ENCODE measurements at places on chromosomes 4 and X.

- no peak for DNase-seq
Measured at GRCh38 chr4:142473960-142474338, 372.2 kb downstream of the INPP4B start.

DNA sequence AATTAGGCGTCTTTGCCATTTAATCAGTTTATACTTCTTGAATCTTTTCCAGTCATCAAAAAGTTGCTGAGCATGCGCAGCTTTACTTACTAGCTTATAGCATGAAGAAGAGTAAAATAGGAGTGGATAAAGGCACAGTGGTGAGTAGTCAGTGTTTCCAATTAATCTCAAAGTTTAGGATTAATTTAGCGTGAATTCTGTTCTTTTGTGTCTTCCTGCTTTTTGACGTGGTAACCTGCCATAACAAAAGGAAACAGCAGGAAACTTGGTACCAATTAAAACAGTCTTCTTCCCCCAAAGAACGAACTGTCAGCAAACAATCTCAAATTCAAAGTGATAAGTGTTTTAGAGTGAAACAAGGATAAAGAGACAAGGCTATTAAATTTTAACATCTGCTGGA, 61.9 kb downstream of the TET2 start:
- DNase-seq, result no peak

- DNase-seq, result no peak
Measured at GRCh38 chr4:168162604-168163003, 70.3 kb downstream of the ANXA10 start.

DNA sequence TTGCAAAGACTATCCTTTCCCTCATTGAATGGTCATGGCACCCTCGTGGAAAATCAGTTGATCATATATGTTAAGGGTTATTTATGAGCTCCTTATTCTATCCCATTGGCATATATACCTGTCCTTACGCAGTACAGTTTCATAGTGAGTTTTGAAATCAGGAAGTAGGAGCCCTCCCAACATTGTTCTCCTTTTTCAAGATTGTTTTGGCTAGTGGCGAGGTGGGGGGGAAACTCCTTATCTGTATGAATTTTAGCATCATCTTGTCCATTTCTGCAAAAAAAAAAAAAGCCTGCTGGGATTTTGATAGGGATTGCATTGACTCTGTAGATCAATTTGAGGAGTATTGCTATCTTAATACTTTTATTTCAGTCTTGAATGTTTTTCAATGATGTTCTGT, 2.5 kb upstream of the USP9X start:
- no peak for DNase-seq

DNA sequence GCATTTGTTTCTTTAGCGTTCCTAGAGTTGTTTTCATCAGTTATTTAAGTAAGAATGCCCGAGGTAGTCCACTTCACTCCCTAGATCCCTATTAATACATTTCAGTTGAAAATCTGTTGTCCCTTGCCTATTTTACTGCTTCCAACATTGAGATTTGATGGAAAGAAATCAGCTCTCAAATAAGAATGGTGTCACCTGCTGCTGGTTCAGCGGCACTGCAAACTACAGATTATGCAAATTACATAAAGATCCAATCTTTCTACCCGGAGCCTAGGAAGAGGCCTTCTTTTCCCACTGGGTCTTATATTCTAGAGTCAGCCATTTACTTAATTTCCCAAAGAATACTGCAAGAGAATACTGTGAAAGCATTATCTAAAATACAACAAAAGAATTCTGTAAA, 597.6 kb upstream of the MAGEB2 start:
- no peak for DNase-seq

GRCh38 chr4:156773648-156774357, 197.8 kb downstream of the PDGFC start:
- no peak for DNase-seq

- DNase-seq, result no peak
Measured at GRCh38 chr4:152454398-152455011, 81.4 kb downstream of the FBXW7 start.

DNA sequence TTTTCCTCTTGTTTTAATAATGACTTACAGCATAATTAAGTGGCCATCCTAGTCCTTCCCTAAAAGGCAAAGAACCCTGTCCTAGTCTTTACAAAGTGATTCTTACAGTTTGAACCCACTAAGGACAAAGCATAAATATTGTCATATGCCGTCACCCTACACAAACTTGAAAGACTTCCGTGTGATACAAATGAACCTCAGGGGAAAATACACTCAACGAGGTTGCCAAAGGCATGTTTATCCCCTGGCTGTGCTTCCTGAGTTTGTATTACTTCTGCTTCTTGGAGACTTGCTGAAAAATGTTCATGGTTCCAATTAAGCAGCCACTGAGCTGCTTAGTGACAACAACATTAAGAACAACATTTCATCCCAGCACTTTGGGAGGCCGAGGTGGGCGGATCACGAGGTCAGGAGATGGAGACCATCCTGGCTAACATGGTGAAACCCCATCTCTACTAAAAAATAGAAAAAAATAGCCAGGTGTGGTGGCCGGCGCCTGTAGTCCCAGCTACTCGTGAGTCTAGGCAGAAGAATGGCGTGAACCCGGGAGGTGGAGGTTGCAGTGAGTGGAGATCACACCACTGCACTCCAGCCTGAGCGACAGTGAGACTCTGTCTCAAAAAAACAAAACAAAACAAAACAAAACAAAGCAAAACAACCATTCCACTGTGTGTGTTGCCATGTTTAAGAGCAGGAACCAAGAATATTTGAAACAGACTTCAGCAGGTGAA, 16.2 kb downstream of the RASSF6 start:
- DNase-seq, result no peak

DNA sequence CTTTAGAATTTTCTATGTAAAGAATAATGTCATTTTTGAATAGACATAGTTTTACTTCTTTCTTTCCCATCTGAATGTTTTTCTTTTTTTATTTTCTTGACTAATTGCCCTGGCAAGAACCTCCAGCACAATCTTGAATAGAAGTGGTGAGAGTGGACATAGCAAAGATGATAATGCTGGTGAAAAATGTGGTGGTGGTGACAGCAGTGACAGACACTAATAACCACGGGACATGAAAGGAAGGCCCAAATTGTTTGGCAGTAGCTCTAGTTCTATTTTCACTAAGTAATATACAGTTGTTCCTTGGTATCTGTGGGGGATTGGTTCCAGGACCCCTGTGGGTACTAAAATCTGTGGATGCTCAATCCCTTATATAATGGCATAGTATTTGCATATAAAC, 29.6 kb downstream of the C4orf54 start:
- DNase-seq, result no peak

DNA sequence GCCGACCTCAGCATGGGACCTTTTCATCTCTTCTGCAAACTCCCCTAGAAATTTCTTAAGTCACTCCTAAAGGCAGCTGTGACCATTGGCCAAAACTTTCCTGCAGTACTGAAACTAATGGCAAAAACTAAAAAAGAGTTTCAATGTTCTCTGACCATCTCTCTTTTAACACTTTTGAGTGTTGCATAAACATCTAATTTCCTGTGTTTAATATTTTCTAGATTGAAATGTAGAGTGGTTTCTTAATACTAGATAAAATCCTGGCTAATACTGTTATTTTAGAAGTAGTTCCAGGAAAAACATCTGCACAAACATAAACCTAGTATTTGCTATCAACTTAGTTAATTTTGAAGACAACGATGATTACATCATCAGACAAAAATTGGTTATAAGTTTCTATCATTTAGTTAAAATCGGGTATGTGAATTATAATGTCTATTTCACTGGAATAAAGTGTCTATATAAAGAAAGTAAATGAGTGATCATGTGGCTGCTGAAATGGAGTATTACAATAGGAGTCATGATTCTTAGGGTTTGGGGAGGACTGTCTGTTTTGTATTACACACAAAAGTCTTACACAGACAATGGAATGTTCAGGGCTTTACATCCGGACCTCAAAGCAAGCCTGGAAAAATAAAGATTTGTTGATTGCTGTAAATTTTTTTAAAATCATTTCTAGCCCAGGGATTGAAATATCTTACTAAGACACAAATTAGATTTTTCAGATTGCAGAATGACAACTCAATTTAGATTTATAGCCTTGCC, 1323.4 kb downstream of the C4orf33 start:
- DNase-seq, result no peak

GRCh38 chr4:157819693-157820464, 352.9 kb downstream of the GASK1B start:
- no peak for DNase-seq

GRCh38 chr4:55554453-55555030, 7.8 kb upstream of the CLOCK start:
- DNase-seq, result no peak

DNA sequence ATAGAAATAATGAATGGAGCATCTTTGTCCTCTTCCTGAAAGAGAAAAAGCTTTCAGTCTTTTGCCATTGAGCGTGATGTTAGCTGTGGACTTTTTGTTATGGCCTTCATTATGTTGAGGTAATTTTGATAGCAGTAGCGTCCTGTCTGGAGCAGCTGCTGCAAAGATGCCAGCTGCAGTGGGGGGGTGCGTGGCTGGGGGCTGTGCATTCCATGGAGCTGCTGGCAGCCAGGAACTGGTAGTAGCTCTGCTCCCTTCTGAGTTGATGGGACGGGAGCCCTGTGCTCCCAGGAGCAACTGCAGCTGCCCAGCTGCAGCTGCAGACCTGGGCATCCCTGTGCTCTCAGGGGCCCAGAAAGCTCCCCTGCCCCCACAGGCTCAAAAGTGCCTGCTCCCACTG, 50.4 kb downstream of the CCDC160 start:
- no peak for DNase-seq

All from activated CD8-positive, alpha-beta memory T cell treated with anti-CD3 and anti-CD28 coated beads for 48 hours (primary cell).